Stimulated activated CD4-positive, alpha-beta T cell treated with anti-CD3 and anti-CD28 coated beads, Interleukin-1b, Interleukin-23, amount 100 ng/mL, for 1 hour (primary cell): ENCODE measurements at places on chromosomes 3 and 15.

DNA sequence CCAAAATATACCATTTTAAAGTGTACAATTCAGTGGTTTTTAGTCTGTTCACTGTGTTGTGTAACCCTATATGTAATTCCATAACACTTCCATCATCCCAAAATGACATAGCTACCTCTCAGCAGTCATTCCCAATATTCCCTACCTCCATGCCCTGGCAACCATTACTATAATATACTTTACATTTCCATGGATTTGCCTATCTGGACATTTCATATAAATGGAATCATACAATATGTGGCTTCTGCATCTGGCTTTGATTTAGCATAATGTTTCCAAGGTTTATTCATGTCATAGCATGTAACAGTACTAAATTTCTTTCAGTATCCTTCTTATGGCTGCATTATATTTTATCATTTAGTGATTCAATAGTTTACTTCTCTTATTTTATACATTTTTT, 25.3 kb downstream of the FAM98B start:
- no peak for DNase-seq

- DNase-seq: peak; percentile 43
Observed at GRCh38 chr3:122680475-122681283, at the start of gene PARP14. Gene PARP14, plus strand, starts transcription at chr3:122680839. Its CDS starts 45 bp downstream, at chr3:122680884.

- DNase-seq: no peak
Observed at GRCh38 chr3:42749753-42750231, 23.3 kb downstream of the CCDC13 start.

- DNase-seq: no peak
Observed at GRCh38 chr3:162597226-162597625, 1100.6 kb downstream of the OTOL1 start.

DNA sequence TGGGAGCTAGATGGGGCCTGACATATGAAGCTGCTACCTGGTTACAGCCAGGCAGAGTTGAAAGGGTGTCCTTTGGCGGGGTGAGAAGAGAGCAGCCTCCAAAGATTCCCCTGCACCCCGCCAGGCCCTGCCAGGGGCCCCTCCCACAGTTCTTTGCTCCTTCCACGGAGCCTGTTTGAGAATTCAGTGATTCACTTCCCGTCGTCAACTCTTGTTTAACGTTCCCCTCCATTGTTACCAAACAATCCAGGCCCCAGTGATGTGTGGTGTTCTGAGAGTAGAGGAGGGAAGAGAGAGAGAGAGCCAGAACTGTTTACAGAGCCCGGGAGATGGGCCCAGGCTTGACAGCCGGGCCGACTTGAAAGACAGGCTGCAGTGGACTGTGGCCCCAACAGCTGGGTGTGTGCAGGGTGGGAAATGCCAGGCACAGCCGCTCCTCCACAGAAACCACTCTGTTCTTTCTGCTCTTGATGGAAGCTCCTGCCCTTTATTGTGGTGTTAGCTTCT, 81.5 kb downstream of the SMAD3 start:
- no peak for DNase-seq

GRCh38 chr15:71252044-71252739, 136.9 kb downstream of the THSD4 start:
- DNase-seq: no peak

- no peak for DNase-seq
Observed at GRCh38 chr15:37940876-37941275, 6.4 kb downstream of the TMCO5A start.

DNA sequence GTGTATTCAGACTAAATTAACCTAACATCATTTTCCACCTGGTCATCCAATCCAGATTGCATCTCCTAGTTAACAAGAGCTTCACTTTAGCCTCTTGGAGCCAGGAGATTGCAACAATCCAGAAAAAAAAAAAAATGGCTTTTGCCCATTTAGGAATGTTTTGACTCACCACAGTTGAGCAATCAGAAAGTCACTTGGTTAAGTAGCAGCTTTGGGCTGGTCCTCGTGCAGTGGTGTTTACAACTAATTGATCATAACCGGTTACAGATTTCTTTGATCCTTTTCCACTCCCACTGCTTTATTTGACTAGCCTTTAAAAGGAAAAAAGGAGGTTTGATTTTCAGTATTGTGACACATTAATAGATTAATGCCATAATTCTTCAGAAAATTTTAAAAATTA, 688.8 kb upstream of the CCDC54 start:
- no peak for DNase-seq

- no peak for DNase-seq
Observed at GRCh38 chr15:92663250-92663951, 7.8 kb upstream of the FAM174B start.

- DNase-seq: no peak
Observed at GRCh38 chr15:70164156-70164900, 66.6 kb upstream of the TLE3 start.

GRCh38 chr3:17456046-17456445, 286.4 kb downstream of the TBC1D5 start:
- no peak for DNase-seq

DNA sequence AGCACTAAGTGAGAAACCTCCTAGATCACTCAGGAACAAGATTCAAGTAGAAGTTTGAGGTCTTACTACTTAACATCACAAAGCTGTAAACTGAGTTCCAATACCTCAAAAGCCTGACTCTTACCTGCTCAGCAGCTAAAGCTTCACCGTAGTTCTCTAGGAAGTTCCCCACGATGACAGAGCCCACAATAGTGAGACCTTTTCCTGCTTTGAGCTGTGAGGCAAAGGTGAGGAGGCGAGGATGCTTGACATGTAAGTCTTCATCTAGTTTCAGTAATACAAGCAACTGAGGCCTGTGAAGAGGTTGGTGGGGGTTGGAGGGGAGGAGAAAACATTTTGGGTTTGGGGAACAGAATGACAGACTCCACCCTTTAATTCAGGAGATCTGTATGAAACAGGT, 15.7 kb downstream of the EMC4 start:
- no peak for DNase-seq

- DNase-seq: no peak
Observed at GRCh38 chr3:71339049-71339448, 244.5 kb downstream of the FOXP1 start.

- no peak for DNase-seq
Observed at GRCh38 chr3:185363662-185364203, 797 bp downstream of the MAP3K13 start.

- peak; percentile 15 for DNase-seq
Observed at GRCh38 chr15:23565395-23566070, at the start of gene MKRN3. Gene MKRN3, plus strand, starts transcription at chr15:23565674. Its CDS starts 109 bp downstream, at chr15:23565783.

GRCh38 chr3:128398586-128398985, 68.1 kb downstream of the DNAJB8 start:
- no peak for DNase-seq

GRCh38 chr3:196645096-196645495, 5.6 kb downstream of the NRROS start:
- DNase-seq: no peak

DNA sequence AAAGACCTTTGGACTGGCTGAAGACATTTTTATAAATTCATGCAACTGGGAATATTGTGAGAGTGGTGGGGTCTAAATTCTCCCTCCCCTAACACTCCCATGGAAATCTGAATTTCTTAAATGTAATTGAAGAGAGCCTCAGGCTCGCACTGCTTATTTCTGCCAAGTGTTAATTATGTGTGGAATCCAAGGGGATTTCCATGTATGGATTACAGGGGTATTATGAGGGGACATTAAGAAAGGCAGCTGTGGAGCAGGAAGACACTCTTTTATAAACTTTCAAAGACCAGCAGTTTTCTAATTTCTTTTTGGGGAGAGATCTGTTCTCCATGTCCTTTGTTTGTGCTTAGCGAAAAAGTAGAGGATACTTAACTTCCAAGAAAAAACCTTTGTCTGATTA, 152.1 kb upstream of the TBL1XR1 start:
- no peak for DNase-seq

DNA sequence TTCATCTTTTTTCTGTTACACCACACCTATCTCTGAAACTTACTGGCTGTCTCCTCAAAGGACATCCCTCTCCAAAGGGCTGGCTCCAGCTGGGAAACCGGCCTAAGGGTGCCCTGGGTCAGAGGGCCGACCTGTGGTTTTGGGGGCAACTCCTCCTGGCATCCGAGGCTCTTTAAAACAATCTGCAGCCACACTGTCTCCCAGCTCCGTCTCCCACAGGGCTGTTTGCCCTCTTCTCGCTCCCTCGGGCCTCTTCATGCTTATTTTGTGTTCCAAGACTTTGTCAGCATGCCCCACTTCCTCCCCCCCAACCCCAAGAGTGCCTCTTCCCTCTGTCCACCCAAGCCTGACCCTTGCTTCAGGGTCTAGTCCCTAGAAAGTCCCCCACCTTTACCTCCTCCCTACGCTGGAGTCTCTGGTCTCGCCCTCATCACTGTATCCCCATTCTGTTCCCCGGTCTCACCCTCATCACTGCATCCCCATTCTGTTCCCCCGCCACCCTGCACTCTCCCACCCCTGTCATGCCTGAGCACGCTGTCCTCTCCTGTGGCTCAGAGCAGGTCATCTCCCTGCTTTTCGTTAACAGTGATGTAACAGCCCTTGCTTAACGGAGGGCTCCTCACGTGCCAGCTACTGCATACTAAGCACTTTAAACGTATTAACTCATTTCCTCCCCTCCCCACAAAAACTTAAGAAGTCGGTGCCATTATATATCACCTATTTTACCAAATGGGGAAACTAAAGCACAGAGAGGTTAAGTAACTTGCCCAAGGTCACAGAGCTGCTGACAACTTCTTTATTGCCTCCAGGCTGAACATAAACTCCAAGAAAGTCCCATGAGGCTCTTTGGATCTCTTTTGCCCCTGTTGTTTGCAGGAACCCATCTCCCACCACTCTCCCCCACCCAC, 1.1 kb upstream of the CSK start:
- no peak for DNase-seq

DNA sequence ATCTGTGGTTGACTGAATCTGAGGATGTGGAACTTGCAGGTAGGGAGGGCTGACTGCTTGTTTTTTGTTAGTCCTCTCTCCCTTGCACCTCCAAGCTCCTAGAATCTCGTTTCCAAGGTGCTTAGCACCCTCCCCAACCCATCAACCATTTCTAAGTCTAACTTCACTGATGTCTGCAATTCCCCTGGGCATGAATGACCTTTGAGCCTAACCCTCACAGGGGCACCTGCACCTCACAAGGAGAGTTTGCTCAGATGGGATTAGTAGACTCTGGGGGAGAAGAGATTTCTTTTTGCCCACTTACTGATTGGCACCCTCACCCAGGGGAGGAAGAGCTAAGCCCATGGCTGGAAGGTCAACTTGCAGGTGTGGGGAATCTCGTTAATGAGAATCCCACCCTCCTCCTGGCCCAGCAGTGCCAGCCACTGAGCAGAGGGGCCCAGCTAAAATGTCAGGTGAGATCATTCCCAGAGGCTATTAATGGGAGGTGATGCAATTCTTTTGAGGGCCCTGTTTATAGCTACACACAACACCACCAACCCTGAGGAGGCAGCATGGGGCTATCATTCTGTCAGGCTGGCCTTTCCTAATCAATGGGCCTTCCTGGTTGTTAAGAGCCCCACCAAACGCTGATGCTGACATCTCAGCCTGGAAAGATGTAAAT, 81.6 kb upstream of the HERC1 start:
- no peak for DNase-seq

DNA sequence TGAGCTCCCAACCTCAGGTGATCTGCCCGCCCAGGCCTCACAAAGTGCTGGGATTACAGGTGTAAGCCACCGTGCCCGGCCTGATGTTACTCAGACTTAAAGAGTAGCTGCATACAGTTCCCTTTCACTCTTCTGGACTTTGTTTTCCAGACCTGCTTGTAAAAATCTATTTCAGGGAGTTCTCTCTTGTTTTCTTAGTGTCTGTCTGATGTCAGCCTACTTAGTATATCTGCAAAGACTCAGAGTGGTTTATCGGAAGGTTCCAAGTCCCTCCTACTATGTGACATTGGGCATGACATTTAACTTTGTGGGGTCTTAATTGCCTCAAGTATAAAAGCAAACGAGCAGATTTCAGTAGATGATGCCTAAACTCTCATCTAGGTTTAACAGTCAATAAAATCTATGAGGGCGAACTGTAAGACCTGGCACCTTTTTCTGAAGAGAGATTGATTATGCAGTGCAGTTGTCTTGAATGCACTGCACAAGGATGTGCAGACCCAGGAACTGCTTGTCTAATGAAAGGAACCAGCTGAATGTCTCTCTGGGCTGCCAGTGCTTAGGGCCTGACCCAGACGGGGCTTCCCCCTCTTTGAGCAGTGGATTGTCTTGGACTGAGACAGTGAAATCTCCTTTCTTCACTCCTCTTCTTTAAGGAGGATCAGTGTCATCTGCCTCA, 301.4 kb downstream of the PTPRG start:
- no peak for DNase-seq

- no peak for DNase-seq
Observed at GRCh38 chr15:89662893-89663626, 7.8 kb upstream of the KIF7 start.

DNA sequence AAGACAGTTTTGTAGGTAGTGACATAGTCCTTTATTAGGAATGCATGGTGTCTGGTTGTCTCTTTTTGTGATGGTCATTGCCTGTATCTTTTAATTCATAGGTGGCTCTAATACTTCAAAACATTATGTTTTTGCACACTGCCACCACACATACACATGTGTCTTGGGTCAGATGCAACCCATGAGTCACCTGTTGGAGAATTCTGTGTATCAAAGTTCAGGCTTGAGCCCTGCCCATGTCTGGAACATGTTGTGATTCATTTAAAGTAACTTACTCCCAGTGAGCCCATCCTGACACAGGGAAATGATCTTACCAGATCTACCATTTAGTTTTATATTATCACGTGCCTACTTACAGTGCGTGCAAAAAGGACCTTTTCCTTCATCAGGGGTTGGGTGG, 142.7 kb downstream of the GHSR start:
- DNase-seq: no peak

GRCh38 chr3:192745150-192745549, 17.8 kb upstream of the FGF12 start:
- DNase-seq: no peak

- no peak for DNase-seq
Observed at GRCh38 chr15:37682304-37682703, 252.1 kb upstream of the TMCO5A start.

DNA sequence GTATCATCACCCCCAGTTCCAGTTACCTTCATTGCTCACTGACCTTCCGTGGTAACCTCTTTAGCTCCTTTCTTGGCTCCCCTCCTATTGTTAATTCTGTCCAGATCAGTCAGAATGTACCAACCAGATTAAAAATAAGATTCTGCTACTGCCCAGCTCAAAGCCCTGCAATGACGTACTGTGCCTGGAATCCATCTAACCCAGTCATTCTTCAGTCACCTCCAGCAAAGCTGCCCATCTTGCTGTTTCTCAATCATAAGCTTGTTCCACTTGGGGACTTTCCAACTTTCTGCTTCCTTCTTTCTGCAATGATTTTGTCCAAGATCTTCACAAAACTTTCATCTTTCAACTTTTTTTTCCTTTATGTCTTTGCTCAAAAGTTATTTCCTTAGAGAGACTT, 512.0 kb upstream of the ZNF385D start:
- no peak for DNase-seq

DNA sequence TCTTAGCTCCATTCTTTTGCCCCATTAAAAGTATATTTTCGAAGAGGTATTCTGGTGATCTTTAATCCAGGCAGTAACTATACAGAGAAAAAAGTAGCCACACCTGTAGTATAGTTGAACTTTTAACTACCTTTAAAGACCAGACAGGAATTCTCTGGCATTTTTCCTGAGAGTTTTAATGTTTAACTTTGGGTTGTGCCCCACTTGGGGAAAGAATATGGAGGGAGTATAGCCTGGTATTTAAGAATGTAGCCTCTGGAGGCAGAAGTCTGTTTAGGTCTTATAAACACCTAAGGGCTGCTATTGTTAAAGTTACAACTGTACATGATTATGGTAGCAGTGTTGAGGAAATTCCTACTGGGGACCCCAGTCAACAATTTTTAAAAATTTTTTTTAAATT, 19.3 kb downstream of the C3orf85 start:
- no peak for DNase-seq

- no peak for DNase-seq
Observed at GRCh38 chr15:69677403-69677802, 224.8 kb downstream of the RPLP1 start.
